ENCODE measurements at places on chromosomes 7 and 10.

- DNase-seq = no peak
Measured at GRCh38 chr10:13882119-13882711, 295.4 kb downstream of the PRPF18 start.

DNA sequence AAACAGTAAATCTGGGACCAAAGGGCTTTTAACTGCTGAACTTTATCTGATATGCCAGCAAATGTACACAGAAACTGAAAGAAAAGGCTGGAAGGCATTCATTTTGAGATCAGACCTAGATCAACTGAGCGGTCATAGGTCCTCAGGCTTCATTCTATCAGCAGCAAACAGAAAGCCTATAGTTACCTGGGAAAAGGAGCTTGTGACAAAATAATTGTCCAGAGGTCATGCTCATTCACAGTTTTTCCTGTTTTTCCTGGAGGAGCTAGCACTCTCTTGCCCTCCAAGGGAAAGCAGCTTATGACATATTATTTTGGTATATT, 320.2 kb downstream of the AHR start:
- no peak for DNase-seq

- DNase-seq = no peak
Measured at GRCh38 chr10:1160561-1161314, 104.6 kb downstream of the WDR37 start.

DNA sequence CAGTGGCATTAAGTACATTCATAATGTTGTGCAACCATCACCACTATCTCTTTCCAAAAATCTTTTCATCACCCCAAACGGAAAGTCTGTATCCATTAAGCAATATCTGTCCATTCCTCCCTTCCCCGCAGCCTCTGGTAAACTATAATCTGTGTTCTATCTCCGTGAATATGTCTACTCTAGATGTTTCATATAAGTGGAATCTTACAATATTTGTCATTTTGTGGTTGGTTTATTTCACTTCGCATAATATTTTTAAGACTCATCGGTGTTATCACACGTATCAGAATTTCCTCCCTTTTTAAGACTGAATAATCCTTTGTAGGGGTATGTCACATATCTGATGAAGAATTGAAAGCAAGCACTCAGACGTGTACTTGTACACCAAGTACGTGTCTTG, 86.0 kb upstream of the FGFR2 start:
- no peak for DNase-seq

- no peak for DNase-seq
Measured at GRCh38 chr10:78935697-78936407, 132.9 kb upstream of the ZMIZ1 start.

DNA sequence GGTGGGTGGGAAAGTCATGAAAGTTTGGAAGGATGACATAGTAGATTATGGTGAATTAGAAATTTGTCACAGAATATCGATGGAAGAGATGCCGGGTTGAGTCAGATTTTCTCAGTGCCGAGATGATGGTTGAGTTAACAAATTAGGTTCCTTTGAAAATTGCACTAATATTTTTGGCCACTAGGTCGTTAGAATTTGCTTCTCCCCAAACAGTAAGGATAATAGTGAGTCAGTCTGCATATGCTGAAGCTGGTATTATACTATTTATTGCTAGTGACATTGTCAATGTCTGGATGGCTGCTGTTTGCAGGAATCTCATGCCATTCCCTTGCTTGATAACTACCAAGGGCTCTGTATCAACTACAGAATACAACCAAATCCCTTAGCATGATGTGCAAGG, 37.7 kb upstream of the MINDY3 start:
- no peak for DNase-seq

DNA sequence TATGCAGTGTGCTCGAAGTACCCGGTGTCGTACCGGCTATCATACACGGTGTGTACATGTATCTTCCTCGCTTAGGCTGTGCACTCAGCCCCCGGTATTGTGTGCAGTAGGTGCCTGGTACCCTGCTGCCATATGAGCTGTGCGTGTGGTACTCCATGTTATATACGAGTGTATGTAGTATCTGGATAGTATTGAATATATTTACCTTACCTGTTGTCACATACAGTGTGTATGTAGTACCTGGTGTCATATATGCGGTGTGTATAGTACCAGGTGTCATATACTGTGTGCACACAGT, 1.2 kb downstream of the ZMYND11 start:
- DNase-seq = no peak

DNA sequence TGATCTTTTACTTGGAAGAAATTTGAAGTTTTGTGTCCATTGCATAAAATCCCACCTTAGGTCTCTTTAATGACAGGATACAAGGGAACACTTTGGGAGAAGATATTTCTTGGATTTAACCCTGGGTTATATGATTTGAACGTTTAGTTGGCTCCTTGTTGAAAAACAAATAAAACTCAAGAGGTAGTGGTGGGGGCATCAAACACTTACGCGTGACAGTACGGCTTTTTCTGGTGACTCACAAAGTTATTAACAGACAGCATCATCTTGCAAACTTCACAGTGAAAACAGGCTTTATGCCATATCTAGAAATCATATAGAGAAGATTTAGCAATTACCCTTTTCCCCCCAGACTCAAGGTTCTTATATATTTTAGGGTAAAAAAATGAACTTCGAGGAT, 699 bp downstream of the NRAP start:
- no peak for DNase-seq

DNA sequence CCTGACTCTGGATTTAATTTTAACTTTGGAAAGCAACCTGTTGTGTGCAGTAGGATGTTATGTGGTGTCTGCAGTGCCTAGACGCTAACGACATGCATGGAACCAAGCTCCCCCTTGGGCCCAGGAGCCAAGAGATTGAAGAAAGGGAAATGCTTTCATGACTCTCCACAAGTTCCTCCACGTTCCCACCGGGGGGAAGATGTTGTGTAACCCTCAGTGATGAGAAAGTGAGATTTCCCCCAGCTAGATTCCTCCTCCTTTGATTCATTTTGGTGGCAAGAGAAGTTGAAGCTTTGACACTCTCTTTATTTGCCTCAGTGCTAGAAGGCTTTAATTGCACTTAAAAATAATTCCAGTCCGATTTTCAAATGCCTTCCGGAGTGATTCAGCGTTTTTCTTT, 157.9 kb upstream of the INSYN2A start:
- no peak for DNase-seq

GRCh38 chr7:116957874-116958273, 4.6 kb downstream of the ST7 start:
- no peak for DNase-seq

DNA sequence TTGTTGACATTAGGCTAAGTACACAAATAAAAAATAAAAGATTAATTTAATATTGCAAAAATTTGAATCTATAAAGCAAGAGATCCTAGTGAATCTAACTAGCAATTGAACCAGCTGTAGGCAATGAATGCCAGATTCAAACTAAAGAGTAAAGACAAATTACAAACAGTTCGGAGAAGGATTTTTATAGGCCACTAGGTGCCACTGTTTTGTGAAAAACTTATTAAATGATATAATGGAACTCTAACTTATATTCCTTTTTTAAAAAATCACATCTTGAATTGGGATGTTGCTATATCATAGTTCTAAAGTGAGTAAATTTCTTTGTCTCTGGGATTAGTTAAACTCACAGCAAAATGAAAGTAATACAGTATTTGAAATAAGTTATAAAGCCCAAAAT, 39.1 kb upstream of the GNAI1 start:
- DNase-seq = no peak

GRCh38 chr10:70487824-70488223, 9.3 kb downstream of the PALD1 start:
- no peak for DNase-seq

All from GM13977 (cell line).